ENCODE measurements at places on chromosomes 12 and 14.

- DNase-seq = no peak
Observed at GRCh38 chr14:58944343-58944967, 244.0 kb upstream of the DAAM1 start.

- no peak for DNase-seq
Observed at GRCh38 chr12:69509308-69509736, 39.1 kb downstream of the FRS2 start.

DNA sequence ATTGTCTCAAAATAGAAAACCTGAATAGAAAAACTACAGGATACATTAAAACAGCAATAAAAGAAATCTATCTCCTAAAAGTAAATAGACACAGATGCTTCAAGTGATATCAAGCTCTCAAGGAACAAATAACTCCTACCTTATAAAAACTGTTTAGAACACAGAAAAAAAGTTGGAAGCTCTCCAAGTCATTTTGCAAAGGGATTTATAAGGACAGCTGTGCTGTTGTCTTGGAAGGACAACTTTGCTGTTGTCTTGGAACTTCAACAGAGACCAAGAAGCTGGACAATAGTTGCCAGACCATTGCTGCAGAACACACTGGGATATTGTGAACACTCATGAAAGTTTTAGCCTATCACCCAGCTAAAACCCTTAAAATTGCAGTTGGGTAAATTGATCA is 780.7 kb downstream of the FLRT2 start:
- no peak for DNase-seq

DNA sequence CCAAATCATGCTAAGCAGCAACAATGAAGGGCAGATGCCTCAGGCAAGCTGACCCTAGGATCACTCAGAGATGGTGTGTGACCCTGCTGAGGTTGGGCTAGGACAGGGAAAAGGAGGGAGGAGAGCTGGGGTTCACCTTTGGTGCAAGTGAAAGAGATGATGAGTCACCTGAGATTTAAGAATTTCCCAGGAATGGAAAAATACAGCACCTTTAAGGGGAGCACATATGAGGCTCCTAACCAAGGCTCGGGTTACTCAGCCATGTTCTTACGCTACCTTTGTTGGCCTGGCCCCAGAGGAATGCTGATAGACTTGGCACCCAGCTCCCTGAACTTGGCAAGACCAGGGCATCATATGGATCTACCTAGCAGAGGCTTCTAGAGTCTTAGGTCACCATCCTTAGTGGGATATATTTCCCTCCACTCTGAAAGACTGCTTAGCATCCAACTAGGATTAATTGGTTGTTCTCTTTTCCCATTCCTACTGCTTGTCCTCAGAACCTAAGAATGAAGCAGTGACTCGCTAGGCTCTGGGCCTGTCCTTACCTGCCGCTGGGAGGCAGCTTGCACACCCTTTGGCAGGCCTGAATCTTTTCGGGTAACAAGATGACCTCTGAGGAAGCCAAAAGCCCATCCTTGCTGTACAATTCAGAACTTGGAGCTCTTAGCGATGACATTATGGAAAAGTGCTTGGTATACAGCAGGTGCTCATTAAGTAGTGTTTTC is 4.0 kb upstream of the NAA25 start:
- DNase-seq = no peak

DNA sequence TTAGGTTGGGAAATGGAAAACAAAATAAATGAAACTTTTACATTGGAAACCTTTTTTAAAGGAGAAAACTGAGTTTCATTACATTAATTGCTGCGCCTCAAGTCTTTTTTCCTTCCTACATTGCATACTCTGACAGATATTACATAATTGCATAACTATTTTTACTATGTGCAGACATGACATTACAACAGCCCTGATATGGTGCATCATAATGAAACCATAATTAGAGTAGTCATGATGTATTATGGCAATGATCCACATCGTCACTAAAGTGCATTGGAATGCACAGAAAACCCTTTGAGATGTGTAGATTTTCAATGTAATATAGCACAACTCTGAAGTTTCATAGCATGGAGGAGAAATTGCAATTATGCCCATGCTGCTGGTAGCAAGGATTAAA is 217.8 kb upstream of the NPAS3 start:
- DNase-seq = no peak

DNA sequence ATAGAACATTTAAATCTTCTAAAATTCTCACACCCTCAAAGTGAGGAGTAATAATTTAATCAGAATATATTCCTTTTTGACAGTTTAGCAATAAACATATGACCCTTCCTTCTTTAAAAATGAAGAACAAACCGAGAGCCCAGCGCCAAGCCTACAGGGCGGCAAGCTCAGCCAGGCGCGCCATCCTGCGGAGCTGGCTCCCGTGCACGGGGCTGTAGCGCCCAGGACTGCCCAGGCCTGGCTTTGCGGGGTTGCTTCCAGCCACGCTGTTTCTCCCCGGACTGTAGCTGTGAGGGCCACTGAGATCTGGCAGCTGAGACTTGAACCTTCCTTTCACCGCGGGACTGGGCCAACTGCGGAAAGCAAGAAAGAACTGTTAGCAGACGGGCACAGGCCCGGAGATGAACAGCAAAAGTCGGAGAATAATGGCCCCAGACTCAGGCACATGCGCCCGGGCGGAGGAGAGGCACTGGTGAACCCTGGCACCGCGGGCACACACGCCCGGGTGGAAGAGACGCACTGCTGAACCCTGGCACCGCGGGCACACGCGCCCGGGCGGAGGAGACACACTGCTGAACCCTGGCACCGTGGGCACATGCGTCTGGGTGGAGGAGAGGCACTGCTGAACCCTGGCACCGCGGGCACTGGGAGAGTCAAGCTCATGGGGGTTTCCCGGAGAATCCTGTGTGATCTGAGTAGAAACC is 16.6 kb downstream of the PGAM5 start:
- DNase-seq = no peak
